Adipocyte (in vitro differentiated cells): ENCODE measurements at places on chromosomes 5 and 9.

GRCh38 chr9:138060881-138061280 lies 183.3 kb downstream of the CACNA1B start:
- DNase-seq = no peak

DNA sequence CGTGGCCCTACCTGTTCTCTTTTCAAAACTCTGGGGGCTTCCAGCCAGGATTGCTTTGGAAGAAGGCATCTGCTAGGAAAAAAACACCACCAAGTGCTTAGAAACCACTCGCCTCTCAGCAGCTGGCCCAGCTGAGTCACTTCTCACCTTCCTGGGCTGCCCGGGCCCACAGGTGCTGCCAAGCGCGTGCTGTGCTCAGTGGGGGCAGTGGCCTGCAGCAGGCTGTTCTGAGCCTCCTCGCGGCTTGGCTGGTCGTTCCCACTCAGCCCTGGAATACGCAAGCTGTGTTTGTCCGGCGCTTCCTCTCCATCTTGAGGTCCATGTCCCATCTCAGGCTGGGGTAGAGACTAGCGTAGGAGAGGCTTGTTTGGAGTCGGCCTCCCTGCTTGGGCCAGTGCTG lies 102.5 kb upstream of the FCN2 start:
- no peak for DNase-seq

- DNase-seq = no peak
Observed at GRCh38 chr5:152113401-152113800, 188.8 kb upstream of the GLRA1 start.

- DNase-seq = peak; percentile 95
Observed at GRCh38 chr5:172902497-172903472, 56.4 kb upstream of the RPL26L1 start.

GRCh38 chr5:157951673-157952373 lies 92.9 kb upstream of the CLINT1 start:
- DNase-seq = no peak

- DNase-seq = no peak
Observed at GRCh38 chr5:128791312-128791711, 174.0 kb upstream of the SLC27A6 start.

DNA sequence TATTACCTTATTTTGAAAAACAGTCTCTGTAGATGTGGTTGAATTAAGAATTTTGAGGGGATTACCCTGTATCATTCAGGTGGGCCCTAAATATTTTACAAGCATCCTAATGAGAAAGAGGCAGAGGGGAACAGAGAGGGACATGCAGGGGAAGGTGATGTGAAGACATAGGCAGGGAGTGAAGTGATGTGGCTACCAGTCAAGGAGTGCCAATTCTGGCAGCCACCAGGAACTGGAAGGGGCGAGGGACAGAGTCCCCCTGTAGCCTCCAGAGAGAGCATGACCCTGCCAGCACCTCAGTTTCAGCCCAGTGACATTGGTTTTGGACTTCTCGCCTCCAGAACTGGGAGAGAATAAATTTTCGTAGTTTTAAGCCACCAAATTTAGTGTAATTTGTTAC lies 44.1 kb downstream of the PIP5K1B start:
- no peak for DNase-seq

DNA sequence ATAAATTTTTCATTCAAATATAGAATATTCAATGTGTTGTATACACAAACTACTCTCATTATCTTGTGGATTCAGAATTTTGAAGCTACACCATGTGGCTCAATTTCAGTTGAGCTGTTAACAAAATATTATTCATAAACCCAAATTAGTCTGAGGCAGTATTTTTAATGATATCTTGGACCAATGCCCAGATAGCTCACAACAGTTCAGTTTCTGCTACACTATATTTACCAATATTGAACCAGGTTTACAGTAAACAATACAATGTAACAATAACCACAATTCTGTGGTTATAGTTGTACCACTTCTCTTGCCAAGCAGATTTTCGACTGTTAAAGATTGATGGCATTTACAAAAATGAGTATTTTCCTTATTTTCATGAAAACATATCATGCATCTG lies 99.9 kb downstream of the SSBP2 start:
- DNase-seq = no peak

DNA sequence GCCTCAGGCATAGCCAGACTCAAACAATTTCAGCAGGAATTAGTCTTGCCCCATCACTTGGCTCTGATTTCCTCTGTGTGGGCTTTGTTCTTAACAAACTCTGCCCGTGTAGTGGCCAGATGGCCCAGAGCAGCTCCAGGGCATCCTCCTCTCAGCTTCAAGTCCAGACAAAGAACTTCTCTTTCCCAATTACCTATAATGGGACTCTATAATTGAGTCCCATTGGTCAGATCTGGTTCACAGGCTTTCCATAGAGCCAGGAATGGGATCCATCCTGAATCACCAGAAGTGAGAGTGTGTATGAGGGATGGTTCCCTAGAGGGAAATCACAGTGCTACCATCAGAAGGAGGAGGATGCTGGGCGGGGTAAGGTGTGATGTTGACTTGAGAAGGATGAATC lies 515.8 kb downstream of the KIF4B start:
- DNase-seq = peak; percentile 42

- peak; percentile 87 for DNase-seq
Observed at GRCh38 chr5:174355208-174355612, 309.7 kb downstream of the NSG2 start.

GRCh38 chr9:121556580-121556979 lies 56.9 kb upstream of the GGTA1 start:
- DNase-seq = peak; percentile 91

- peak; percentile 83 for DNase-seq
Observed at GRCh38 chr5:53023969-53024368, 34.8 kb downstream of the ITGA2 start.

DNA sequence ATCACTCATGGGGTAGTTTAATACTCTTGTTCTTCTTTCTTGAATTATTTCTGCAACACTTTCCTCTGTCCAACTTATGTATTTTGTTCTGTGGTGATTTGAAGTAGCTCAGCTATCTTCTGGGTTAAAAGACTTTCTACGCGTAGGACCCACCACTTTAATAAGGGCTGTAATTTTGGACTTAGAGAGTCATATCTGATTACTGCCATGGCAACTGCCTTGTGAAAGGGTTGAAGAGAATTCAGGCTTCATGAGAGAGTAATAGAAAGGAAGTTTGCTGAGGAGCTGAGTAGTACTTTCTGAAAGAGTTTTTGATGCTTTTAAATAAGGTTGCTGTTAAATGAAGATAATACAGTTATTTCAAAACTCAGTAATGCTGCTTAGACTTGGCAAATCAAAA lies 89.5 kb downstream of the TLE4 start:
- no peak for DNase-seq

- no peak for DNase-seq
Observed at GRCh38 chr5:121795511-121795910, 56.2 kb upstream of the FTMT start.

DNA sequence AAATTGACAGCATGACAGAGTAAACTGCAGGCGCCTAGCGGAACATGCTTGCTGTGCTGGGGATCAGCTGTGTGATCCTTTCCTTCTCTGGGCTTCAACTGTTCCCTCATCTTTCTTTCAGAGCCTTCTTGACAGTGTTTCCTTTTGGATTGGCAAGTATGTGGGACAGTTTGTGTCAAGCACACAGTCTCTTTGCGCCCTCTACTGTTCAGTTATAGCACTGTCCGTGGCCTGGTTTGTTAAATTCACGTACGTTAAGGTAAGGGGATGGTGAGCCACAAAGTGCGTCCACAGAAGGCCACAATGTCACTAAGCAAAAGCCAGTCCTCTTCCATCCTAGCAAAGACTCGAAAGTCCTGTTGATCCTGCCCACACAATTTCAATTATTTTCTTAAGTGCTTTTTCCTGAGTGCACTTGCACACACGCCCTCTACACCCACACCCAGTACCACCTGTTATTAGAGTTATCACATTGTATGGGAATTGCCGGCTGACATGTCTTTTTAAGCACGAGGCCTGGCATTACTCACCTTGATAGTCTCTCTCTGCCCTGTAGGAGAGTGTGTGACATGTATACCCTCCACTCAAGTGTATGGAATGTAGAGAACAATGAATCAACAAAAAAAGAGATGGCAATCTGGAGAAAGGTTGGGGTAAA lies 22.5 kb upstream of the PTPN3 start:
- peak; percentile 94 for DNase-seq
